ENCODE measurements at places on chromosomes 3 and 15. TPM values are rescaled to one million over a fixed set of nuclear protein-coding genes. Genes with fewer than 3 reads are reported as not detected.

- no peak for DNase-seq
Measured at GRCh38 chr3:117893638-117894037, 1141.0 kb downstream of the IGSF11 start.

- no peak for DNase-seq
Measured at GRCh38 chr3:106428565-106428994, 559.8 kb upstream of the CBLB start.

GRCh38 chr15:81894061-81894460, 151.8 kb downstream of the MEX3B start:
- DNase-seq: no peak

GRCh38 chr3:117710501-117710900, 1000.9 kb downstream of the TUSC7 start:
- no peak for DNase-seq

GRCh38 chr3:148221303-148221702, 476.4 kb upstream of the AGTR1 start:
- no peak for DNase-seq

- DNase-seq: no peak
Measured at GRCh38 chr3:41190509-41191284, 8.6 kb upstream of the CTNNB1 start.

DNA sequence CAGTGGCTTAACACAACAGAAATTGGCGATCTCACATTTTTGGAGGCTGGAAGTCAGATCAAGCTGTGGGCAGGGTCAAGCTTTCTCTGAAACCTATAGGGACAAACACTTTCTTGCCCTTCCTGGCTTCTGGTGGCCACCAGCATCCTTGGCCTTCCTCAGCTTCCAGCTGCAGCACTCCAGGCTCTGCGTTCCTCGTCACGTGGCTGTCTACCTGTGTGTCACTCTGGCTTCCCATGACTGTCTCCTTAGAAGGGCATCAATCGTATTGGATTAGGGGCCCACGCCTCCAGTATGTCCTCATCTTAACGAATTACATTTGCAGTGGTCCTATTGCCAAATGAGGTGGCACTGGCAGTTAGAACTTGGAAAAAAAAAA, 25.8 kb downstream of the DNASE1L3 start:
- DNase-seq: no peak

GRCh38 chr15:38460543-38460942, 6.6 kb downstream of the FAM98B start:
- DNase-seq: no peak

GRCh38 chr15:61083788-61084134, 145.3 kb downstream of the RORA start:
- no peak for DNase-seq

GRCh38 chr3:154507727-154508126, 77.7 kb upstream of the GPR149 start:
- no peak for DNase-seq

GRCh38 chr3:129950318-129951046, 24.0 kb upstream of the TRH start:
- DNase-seq: no peak

DNA sequence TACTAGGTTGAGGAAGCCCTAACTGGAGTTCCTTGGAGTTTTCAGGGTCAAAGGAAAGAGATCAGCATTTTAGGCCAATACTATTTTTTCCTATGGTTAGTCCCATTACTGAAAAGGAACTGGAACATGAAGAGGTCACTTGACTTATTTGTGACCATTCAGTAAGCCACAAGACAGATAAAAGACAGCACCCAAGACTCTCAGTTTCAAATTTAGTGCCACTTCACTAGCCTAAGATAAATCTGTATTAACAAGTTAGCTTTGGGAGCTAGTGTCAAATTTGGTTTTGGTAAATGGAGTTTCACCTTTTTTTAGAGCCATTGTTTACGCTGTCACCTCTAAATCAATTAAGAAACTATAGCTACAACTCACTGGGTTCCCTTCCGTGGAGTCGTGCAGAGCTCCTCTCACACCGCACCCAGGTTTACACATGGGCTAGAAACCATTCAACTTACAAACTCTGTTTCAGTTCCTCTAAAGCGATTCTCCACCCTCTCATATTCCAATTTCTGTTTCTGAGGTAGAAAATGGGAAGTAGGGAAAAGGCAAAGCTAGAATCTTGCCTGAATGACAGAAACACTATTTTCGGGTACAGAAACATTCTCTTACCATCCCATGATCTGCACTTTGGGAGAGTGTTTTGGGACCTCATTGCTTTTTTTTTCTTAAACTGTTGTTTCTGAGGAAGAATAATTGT, 14.4 kb downstream of the CCDC32 start:
- no peak for DNase-seq

DNA sequence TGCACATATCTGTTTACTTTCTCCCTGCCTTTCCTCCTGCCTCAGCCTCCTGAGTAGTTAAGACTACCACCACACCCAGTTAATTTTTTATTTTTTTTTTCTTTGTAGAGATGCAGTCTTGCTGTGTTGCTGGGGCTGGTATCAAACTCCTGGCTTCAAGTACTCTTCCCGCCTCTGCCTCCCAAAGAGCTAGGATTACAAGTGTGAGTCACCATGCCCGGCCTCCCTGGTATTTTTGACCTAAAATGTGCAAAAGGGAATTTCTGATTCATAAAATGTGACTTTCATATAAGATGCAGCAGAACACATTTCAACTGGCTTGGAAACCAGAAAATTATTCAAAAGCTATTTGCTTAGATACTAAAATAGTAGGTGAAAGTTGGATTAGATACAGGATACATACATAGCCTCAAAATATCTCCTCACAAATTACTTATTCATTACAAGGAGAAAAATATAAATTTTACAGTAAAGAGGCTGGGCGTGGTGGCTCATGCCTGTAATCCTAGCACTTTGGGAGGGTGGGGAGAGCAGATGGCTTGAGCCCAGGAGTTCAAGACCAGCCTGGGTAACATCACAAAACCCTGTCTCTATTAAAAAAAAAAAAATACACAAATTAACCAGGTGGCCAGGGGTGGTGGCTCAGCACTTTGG, 32.0 kb downstream of the MAP4 start:
- DNase-seq: no peak

DNA sequence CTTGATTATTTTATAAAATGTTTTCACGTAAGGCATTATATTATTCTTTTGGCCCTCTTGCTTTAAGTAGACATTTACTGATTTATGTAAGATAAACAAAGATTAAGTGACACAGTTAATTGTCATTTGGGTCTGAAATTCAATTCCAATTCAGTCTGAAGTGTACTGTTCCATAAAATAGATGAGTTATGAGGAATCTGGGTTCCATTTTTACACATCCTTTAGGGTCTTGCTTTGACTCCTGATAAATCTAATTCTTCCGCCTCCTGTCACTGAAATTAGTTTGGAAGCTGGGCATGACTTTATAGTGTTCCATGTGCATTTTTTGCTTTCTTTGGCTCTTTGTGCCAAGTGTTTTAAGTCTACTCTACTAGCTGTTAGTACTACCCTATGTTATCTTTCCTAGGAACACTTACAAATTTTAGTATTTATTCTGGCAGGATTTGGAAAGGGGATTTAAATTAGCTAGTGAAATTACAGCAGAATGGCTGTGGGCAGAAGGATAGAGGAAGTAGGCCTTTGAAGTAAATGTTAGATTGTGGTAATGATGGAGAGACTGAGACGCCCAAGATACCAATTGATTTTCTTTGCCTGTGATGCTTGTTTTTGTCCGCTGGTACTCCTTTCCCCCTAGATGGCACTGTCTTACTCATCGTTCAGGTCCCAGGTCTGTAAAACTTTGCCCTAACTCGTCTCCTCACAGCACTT, 14.3 kb downstream of the ARL8B start:
- DNase-seq: no peak

GRCh38 chr3:69214241-69214640, 91.8 kb upstream of the LMOD3 start:
- no peak for DNase-seq

SLC7A14 gene
- 0.05 TPM for total RNA-seq

TRPM1 gene
- not detected for total RNA-seq

TNNC1 gene
- total RNA-seq: 1.5 TPM

P2RY14 gene
- total RNA-seq: 2.9 TPM

DCLK3 gene
- total RNA-seq: 0.11 TPM

PTX3 gene
- 1.0 TPM for total RNA-seq

PLA2G4F gene
- 27.7 TPM for total RNA-seq

IL5RA gene
- 0.15 TPM for total RNA-seq

TMCO5A gene
- not detected for total RNA-seq

MAP6D1 gene
- not detected for total RNA-seq
